ENCODE measurements at places on chromosomes 1 and 21.

- DNase-seq: no peak
Observed at GRCh38 chr1:40049725-40050124, 9.2 kb downstream of the CAP1 start.

- peak; percentile 96 for DNase-seq
Observed at GRCh38 chr1:31954607-31955283, 16.6 kb upstream of the PTP4A2 start.

- no peak for DNase-seq
Observed at GRCh38 chr1:53401813-53402745, 57.1 kb upstream of the DMRTB1 start.

DNA sequence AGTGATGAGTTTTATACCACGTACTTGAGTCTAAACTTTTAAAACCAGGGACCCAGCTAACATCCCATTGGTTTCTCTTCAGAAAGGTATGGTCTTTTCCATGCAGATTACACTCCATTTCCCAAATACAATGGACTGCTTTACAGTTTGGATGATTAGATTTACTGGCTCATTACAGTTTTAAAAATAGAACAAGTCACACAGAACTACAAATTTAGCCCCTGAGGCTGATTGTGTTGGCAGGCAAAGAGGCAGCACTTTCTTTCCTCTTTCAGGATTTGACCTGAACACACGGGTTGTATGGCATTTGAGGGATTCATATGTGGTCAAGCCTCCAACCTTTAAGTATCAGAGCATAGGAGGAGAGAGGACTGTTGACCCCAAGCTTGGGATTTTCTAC is 21.8 kb upstream of the VTCN1 start:
- no peak for DNase-seq

DNA sequence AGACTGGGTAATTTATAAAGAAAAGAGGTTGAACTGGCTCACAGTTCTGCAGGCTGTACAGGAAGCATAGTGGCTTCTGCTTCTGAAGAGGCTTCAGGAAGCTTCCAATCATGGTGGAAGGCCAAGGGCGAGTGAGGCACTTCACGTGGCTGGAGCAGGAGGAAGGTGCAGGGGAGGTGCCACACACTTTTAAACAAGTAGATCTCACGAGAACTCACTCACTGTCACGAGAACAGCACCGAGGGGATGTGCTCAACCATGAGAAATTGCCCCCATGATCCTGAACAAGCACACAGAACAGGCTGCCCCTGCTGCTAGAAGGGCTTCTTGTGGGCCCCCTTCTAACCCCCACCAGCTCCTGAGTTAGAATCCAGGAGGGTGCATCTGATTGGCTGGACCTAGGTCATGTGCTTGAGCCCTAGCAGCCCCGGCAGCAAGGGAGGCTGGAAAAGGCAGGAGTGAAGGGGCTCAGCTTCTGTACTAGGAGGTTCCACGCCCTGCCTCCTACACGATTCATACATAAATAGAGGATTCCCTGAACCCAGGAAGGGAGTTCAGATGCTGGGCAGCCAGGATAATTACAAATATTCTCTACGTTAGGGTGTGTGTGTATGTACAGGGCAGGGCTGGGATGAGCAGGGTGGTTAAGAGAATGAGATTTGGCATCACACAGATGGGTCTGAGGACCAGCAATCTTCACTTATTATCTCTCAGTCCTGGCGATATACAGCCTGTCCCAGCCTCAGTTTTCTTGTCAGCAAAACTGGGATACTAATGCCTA is 72.8 kb upstream of the ATP5PO start:
- DNase-seq: no peak

DNA sequence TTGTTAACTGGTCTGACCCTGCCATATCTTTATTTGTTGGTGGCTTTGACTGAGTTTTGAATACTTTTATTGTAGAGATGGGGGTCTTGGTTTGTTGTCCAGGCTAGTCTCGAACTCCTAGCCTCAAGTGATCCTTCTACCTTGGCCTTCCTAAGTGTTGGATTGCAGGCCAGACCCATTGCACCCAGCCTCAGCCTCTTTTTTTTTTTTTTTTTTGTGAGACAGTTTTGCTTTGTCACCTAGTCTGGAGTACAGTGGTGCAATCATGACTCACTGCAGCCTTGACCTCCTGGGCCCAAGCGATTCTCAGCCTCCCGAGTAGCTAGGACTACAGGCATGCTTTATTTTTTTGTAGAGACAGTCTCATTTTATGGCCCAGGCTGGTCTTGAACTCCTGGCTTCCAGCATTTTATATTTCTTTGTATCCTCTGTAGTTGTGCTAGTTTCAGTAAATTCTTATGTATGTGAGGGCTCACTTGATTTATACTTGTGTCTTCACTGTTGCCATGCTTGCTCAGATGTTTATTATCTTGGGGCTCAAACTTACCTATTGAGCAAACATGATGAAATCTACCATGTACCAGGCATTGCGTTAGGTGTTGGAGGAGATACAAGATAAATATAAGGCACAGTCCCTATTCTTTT is 24.1 kb downstream of the THRAP3 start:
- DNase-seq: peak; percentile 91

GRCh38 chr1:170674986-170675385 is 11.1 kb downstream of the PRRX1 start:
- peak; percentile 46 for DNase-seq

GRCh38 chr1:109556563-109556962 is 8.1 kb downstream of the GNAI3 start:
- DNase-seq: peak; percentile 18

DNA sequence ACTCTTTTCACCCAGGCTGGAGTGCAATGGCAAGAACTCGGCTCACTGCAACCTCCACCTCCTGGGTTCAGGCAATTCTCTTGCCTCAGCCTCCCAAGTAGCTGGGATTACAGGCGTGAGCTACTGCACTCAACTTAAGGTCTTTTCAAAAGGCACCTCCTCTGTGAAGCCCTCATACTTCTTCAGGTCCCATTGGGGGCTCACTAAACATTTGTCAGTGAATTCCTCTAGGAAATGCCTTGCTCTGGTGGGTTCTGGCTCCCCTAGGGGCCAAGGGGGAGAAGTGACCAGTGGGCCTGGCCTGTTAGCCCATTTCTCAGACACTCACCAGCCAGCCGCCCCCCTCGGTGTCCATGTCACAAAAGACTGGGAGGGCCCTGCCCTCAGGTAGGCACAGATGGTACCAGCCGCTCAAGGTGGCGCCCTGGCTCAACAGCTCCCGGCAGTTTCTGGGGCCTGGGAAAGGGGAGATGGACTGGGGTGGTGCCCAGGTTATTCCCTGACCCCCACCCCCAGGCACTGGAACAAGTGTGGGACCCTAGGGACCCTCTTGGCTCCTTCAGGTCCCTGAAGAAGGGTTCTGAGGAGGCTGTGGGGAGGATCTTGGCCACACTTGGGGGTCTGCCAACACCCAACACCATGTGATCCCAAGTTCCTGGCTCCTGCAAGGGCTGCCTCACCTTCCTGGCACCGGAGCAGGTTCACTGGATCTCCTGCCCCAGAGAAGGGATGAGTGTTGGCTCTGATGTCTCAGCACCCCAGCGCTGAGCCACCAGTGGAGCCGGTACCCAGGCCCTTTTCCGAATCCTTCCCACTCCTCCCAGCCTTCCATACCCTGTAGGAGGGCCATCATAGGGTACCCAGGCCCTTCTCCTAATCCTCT is 1.6 kb downstream of the FCN3 start:
- DNase-seq: no peak

DNA sequence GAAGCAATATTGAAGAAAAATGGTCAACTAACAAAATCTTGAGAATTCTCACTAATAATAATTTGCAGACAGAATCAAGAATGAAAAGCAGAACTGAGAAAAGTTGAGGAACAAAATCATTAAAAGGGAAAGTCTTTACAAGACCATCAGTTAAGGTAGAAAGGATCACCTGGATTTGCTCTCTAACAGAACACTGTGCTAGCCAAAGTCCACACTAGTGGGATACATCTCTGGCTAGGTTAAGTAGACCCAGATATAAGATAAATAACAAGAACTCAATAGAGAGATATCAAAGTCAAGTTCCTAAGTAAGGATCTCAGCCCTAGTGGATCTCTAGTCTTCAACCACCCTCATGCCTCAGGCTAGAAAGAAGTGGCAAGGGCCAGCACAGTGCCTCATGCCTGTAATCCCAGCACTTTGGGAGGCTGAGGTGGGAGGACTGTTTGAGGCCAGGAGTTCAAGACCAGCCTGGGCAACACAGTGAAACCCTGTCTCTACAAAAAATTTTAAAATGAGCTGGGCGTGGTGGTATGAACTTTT is 19.6 kb downstream of the IPP start:
- no peak for DNase-seq

DNA sequence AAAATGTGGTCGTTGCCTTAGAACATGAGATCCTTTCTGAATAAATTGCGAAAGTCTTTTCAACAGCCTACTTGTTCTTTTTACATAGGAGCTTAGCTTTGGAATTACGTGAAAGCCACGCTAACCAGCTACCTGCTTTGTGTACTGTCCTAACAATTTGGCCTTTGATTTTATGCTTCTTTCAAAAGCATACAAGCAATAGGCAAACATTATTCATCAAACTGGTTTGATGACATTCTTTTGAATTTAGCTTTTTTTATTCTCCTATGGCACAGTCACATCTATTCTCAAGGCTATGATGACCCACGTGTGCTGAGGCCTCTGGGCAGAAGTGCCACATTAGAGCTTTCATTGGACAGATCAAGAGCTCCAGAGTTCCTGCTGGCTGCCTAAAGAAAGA is 178.0 kb upstream of the DPT start:
- DNase-seq: no peak

GRCh38 chr1:55886856-55887712 is 671.9 kb upstream of the USP24 start:
- no peak for DNase-seq

DNA sequence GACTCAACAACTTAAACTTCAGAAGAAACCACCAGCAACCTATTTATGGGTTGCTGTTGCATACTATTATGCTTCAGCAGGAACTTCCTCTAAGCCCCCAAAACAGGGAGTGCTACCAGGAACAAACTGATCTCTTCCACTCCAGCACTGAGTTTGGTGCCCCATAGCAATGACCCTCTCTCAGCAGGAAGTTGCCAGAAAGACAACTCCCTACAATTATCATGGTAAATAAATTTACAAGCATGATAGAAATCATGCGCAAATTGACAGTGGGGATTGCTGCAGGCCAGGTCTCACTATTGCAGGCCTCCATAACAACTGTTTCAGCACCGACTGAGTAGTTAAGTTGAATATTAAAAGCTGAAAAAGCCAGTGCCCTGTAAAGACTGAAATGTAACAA is 180.6 kb downstream of the PLA2G4A start:
- DNase-seq: no peak

- DNase-seq: no peak
Observed at GRCh38 chr1:108592030-108592759, 32.3 kb downstream of the EEIG2 start.

DNA sequence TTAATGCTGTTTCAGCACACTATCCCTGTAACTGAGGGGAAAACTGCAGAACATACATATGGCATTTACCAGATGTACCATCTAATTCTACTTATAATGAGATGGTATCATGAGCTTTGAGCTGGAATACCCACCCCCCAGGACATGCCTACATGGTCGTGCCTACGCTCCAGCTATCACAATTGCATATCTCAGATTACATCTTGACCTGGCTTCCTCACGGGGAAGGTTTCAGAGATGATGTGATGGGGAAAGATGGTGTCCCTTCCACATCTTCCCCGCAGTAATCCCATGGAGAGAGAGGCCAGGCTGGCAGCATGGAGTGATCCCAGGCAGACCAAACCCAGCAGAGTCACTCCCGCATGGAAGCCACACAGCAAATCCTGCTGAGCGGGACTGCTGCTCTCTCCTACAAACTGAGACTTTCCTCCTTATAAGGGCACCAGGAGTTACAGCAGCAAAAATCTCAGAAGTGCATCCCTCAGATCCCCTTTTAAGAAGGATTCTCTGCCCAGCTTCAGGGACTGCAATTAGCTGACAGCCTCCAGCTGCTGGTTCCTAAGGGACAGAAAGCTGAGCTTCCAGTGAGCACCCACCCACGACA is 67.1 kb downstream of the KCNH1 start:
- no peak for DNase-seq

- peak; percentile 28 for DNase-seq
Observed at GRCh38 chr1:966135-966703, at the start of gene PLEKHN1. TSS of gene PLEKHN1 (plus strand) at chr1:966482. CDS start at chr1:966532, 50 bp downstream.

DNA sequence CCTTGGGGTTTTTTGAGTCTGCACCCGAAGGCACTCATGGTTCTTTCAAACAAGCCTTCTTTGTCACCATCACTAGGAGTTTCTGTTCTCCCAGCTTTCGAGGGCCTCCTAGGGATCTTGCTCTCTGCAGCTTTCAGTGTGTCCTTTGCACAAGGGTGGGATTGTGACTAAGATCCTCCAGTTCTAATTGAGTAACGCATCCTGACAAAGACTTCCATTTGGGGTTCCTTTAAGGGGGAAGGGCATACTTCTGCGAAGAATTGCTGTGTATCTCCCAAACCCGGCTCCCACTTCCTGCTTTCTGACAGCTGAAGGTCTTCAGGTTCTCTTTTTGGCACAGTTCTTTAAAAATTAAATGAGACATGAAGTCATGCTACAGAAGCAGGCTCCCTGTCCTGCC is 139.4 kb downstream of the EDEM3 start:
- DNase-seq: no peak

DNA sequence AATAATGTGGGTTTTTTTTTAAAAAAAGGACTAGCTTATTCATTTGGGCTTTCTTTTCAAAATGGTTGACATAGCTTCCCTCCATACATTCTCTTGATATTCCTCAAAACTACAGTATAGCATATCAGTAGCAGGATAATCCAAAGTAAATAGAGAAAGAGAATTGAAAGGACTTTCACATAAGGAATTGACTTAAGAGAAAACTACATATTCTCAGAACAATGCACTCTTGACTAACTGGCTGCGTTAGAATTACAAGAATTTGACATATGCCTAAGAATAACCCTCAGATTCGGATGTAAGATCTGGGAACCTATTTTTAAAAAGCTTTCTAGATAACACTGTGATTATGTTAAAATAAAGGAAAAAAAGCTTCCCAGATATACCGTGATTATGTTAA is 3.1 kb downstream of the PRKAB2 start:
- DNase-seq: no peak

GRCh38 chr1:156471496-156472490 is 28.8 kb downstream of the MEF2D start:
- no peak for DNase-seq

GRCh38 chr1:233672732-233673131 is 58.8 kb downstream of the KCNK1 start:
- DNase-seq: no peak
